ENCODE measurements at places on chromosomes 7 and 10.

GRCh38 chr10:11049806-11050205 is 32.1 kb downstream of the CELF2 start:
- DNase-seq, result no peak

- no peak for DNase-seq
Measured at GRCh38 chr10:108052981-108053380, 888.5 kb upstream of the SORCS1 start.

DNA sequence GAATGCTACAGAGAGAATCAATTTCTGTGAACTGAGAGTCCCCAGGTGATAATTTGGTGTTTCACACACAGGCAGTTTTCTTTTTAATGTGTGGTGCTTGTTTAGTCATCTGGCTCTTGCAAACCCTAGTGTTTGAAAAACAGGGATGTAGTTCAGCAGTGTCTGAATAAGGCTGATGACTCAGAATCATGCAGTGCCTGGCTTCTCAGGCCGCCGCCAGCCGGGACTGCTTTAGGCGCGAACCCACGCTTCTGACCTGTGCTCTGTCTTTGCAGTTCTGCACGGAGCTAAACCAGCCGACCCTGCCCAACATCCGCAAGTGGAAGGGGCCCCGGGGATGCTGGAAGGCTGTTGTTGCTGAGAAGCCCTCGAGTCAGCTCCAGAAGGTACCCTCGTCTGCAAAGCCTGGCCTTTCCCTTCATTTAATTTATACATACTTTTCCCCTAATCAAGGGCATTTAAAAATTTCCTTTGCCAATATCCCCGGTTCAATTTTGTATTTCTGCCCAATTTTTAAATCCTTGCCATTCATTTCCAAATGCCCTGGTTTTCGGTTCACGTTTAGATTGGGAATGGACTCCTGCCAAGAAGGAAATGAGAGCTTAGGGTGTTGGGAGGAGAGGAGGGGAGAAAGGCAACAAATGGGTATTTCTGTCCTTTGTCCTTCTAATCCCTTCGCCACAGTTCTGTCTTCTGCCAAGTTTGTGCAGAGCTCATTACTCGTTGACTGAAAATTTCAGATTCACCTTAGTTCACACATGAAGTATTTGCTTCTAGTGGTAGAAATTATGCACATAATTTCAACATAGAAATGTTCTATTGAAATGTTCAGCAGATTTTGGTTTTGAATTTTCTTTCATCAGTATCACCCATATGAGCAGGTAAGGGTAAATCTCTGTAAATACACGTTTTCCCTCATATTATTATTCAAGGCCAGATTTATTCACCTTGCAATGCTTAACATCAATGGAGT is 108.5 kb upstream of the ANLN start:
- peak; percentile 52 for DNase-seq

DNA sequence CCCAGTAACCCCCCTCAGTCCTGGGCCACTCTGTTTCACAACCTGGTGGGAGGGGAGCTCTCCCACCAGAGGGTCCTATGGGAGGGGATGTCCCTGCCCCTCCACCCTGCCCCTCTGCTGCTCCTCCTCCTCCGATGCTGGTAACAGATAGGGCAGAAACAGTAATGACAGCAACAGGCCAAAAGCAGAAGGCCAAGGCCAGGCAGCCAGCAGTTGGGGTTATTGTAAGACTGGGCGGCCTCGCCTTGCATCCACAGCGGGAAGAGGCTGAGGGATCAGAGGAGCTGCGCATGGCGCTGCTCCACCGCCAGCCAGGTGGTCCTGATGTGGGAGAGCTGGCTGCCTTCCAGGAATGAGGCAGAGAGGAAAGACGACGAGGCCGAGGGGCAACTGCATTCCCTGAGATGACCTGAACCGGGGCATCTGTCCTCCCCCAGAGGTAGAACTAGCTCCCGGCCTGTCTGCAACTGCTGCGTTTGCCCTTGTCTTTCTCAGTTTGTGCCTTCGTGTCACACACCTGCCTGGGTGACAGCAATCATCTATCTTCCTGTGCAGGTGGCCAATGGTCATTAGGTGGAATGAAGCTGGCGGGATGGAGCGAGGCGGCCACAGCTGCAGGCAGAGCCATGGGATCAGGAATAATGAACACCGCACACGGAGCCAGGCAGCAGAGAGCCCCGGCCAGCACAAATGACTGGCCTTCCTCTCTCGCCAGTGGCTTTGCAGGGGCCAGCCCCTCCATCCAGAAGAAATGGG is 54.0 kb upstream of the CACUL1 start:
- DNase-seq, result no peak

GRCh38 chr7:6074612-6075380 is 43.6 kb downstream of the ANKRD61 start:
- no peak for DNase-seq

DNA sequence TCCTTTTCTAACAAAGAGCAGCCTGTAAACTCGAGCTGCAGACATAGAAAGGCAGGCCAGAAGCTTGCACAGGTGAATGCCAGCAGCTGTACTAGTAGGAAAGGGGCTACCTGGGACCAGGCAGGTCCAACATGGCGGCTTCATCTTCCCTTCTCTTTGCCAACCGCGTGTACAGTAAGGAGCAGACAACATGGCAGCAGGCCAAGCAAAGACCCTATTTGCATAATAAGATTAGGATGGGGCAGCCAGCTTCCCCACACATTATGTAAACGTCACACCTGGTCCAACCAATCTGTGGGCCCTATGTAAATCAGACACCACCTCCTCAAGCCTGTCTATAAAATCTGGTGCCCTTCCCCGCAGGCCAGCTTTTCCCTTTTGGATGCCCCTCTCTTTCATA is 1186.5 kb upstream of the AUTS2 start:
- DNase-seq, result peak; percentile 70

- DNase-seq, result no peak
Measured at GRCh38 chr10:48932831-48933664, 6.6 kb downstream of the LRRC18 start.

Data from NCI-H2171 treated with DMSO at 0.1 percent for 48 hours (cell line).